ENCODE measurements at places on chromosomes 16 and 17.

DNA sequence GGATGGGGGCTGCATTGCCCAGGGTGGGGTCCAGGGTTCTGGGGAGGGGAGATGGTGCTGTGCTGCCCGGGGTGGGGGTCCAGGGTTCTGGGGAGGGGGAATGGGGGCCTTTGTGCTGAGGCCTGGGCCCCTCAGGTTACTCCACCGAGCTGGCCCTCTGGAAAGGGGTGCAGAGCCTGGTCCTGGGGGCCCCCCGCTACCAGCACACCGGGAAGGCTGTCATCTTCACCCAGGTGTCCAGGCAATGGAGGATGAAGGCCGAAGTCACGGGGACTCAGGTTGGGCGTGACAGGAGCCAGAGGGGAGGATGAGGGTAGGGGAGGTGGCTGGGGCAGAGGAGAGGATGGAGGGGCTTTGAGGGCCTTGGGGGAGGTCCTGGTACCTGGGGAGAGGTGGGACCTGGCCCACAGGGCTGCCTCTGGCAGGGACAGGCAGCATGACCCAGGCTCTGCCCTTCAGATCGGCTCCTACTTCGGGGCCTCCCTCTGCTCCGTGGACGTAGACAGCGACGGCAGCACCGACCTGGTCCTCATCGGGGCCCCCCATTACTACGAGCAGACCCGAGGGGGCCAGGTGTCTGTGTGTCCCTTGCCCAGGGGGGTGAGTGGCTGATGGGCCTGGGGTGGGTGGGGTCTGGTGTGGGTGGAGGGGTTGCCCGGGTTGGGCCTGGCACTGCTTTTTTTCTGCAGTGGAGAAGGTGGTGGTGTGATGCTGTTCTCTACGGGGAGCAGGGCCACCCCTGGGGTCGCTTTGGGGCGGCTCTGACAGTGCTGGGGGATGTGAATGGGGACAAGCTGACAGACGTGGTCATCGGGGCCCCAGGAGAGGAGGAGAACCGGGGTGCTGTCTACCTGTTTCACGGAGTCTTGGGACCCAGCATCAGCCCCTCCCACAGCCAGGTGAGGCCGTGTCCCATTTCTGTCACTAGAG, 7.8 kb downstream of the ITGAX start:
- DNase-seq: no peak

- DNase-seq: no peak
Measured at GRCh38 chr17:77196251-77196650, 55.5 kb downstream of the SEC14L1 start.

- no peak for DNase-seq
Measured at GRCh38 chr17:61593426-61593825, 2.4 kb upstream of the NACA2 start.

DNA sequence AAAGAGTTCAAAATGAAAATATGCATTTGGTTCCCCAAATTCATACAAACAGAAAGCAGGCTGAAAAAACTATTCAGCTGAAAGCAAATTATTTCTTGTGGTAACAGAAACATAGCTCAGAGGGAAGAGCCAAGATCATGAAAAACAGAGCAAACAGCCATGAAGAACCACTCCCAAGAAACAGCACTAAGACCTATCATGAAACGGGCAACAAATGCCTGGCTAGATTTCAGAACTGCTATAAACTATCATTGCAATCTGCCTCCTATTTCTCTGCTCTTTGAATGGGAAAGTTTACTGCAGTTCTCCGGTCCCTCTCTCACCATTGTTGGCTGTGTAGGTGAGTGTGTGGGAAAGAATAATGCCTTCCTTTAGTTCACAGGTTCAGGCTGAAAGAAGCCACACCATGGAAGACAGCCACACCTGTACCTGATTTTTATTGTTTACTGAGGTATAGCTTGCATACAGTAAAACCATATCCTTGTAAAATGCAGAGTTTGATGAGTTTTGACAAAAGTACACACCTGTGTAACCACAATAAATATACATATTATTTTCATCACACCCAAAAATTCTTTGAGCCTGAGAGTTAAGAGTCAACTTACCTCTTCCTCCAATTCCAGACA, 48.2 kb downstream of the CEP112 start:
- DNase-seq: no peak

- DNase-seq: no peak
Measured at GRCh38 chr16:56032072-56032471, 156.9 kb upstream of the CES5A start.

- no peak for DNase-seq
Measured at GRCh38 chr16:83356986-83357385, 450.8 kb upstream of the HSBP1 start.

- no peak for DNase-seq
Measured at GRCh38 chr17:5416901-5417300, 2.6 kb downstream of the NUP88 start.

DNA sequence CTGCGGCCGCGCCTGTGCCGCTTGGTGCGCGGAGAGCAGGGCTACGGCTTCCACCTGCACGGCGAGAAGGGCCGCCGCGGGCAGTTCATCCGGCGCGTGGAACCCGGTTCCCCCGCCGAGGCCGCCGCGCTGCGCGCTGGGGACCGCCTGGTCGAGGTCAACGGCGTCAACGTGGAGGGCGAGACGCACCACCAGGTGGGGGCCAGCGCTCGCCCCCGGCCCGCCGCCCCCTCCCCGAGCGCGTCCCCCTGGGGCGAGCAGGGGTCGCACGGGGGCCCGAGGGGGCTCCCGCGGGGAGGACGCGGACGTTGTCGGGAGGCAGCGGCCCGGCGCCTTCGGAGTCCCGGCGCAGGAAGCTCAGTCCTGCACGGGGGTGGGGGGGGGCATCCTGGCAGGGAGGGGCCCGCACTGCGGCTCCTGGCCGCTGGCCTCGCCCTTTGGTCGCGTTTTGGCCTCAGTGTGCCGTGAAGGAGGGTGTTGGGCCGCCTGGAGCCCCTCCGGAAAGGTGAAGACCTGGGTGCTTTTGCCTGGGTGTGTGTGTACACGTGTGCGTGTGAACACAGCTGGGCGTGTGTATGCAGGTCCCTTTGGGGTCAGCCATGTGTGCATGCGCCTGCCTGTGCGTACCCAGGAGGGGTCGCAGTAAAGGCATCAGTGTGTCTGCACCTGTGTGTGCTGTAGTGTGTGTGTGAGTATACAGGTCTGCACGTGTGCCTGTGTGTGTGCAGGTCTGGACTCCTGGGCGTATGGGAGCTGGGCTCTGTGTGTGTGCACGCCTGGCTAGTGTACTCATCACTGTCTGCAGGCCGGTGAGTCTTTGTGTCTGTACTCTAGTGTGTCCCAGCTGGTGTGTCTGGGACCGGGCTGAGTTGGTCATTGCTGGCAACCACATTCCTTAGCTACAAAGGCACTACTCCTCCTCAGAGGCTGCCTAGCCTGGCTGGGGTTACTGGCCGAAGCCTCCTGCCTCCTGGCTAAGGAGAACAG, 615 bp downstream of the NHERF2 start:
- no peak for DNase-seq

GRCh38 chr16:129075-129474, 9.4 kb downstream of the NPRL3 start:
- DNase-seq: no peak

GRCh38 chr17:40541060-40541872, 24.0 kb downstream of the CCR7 start:
- DNase-seq: no peak

- no peak for DNase-seq
Measured at GRCh38 chr17:17445925-17446665, 30.7 kb upstream of the MED9 start.

- no peak for DNase-seq
Measured at GRCh38 chr17:4501295-4501949, 2.7 kb downstream of the SPNS2 start.

- DNase-seq: no peak
Measured at GRCh38 chr16:86389566-86390328, 120.6 kb upstream of the FOXF1 start.

DNA sequence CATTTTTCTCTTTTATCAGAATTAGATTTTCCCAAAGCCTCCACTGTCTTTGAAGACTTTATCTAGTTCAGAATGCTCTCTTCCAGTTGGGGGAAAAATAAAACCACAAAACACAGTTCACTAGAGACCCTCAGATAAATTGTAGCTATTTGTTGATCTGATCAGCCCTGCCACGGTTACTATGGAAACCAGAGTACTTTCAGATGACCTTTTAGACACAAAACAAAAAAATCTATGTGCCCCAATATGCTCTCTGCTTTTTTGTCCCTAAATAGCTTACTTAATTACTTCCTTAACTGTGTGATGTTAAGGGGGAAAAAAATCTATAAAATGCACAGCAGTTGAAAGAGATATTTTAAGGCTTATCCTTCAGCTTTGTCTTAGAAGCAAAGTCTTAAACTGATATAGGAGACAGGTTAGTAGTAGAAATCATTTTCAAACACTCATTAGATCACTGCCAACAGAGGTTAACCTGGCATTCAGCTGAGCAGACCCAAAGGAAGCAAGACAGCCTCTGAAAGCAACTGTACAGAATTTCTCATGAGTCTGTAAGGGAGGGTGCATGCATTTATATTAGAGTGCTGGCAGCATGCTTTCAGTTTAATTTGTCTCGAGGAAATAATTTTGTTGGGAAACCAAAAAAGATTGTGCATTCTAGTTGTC, 129.9 kb upstream of the CACNG5 start:
- no peak for DNase-seq

GRCh38 chr16:55100100-55100499, 169.4 kb downstream of the IRX5 start:
- no peak for DNase-seq

DNA sequence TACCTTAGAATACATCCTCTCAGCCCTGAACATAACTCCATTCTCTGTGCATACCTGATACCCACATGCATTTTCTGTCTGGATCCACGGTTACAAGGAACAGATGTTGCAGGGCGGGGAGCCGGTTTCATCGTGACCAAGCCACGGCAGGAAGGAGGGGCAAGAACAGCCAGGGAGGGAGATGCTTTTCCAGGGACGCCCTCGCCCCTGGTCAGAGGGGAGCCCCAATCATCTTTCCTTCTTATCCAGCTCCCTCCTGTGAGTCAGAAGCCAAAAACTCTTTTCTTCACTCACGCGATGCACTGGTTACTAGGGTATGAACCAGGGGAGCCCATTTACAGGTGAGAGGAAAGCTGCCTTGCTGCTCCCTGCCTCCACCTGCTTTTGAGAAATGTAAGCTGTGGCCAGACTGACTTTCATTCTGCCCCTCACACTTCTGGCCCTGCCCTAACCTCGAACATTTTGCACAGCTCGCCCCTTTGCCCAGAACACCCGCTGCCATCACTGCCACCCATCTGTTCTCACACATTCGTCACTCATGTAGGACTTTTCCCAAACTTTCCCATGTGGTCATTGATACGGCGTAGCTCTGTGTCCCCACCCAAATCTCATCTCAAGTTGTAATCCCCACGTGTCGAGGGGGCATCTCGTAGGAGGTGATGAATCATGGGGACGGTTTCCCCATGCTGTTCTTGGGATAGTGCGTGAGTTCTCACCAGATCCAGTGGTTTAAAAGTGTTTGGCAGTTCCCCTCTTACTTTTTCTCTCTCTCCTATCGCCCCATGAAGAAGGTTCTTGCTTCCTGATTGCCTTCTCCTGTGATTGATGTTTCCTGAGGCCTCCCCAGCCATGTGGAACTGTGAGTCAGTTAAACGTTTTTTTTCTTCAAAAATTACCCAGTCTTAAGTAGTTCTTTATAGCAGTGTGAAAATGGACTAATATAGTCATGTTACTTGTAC, 20.5 kb downstream of the FOXL1 start:
- no peak for DNase-seq
